ENCODE measurements at places on chromosomes 11 and 22. TPM values are rescaled to one million over a fixed set of nuclear protein-coding genes. Genes with fewer than 3 reads are reported as not detected.

- H3K4me1 ChIP-seq = no peaks in the 10 kb centered on the region
- no peak overlapping the region for H3K27ac ChIP-seq
- H3K36me3 ChIP-seq = no peaks in the 10 kb centered on the region
- peak overlapping the region; percentile 12 for H3K4me3 ChIP-seq
- DNase-seq = no peak
These were observed 8.5 kb downstream of the RAB30 start for GRCh38 chr11:83063073-83063754.

DNA sequence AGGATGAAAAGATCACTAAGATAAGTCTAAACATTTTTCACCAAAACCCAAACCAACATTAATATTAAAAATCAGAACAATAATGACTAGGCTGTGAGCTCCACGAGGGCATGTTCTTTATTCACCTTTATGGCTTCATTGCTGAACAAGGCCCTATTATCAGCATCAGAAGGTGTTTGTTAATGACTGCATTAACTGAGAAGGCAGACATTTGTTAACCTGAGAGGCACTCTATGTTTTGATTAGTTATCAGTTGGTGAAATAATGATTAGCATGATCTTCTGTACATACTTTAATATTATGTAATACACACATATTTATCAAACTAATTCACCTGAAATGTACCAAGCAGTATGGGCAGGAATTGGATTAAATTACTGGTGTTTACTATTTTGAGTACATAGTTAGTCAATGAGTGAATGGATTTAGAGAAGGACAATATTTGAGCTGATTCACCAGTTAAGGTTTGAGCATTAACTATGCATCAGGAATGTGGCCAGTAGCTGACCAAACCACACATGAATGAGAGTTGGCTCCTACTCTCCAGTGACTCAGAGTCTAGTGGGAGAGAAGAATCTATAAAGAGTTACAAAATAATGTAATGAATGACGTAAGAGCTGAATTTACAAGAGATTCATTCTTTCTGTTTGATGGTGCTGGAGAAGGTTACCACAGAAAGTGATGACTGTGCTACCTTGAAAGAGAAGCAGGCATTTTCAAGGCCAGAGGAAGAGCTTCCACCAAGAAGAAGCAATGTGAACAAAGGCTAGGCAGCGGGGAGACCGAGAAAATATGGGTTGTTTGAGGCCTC lies 6.7 kb downstream of the IL18 start:
- peak; percentile 51 for DNase-seq
- no peaks in the 10 kb centered on the region for H3K27me3 ChIP-seq
- H3K4me1 ChIP-seq = peaks cover 42% of the 10 kb centered on the region
- H3K4me3 ChIP-seq = peak overlapping the region; percentile 60
- H3K27ac ChIP-seq = peak overlapping the region; percentile 97

GRCh38 chr11:121692236-121692635 lies 239.5 kb upstream of the SORL1-AS1 start:
- H3K4me3 ChIP-seq = no peak overlapping the region
- no peaks in the 10 kb centered on the region for H3K27me3 ChIP-seq
- peaks cover 19% of the 10 kb centered on the region for H3K4me1 ChIP-seq
- no peaks in the 10 kb centered on the region for H3K36me3 ChIP-seq

GRCh38 chr11:37849706-37850105 lies 1251.7 kb upstream of the RAG2 start:
- H3K27me3 ChIP-seq = no peaks in the 10 kb centered on the region
- H3K4me3 ChIP-seq = no peak overlapping the region
- no peak overlapping the region for H3K27ac ChIP-seq
- H3K4me1 ChIP-seq = no peaks in the 10 kb centered on the region
- DNase-seq = no peak

DNA sequence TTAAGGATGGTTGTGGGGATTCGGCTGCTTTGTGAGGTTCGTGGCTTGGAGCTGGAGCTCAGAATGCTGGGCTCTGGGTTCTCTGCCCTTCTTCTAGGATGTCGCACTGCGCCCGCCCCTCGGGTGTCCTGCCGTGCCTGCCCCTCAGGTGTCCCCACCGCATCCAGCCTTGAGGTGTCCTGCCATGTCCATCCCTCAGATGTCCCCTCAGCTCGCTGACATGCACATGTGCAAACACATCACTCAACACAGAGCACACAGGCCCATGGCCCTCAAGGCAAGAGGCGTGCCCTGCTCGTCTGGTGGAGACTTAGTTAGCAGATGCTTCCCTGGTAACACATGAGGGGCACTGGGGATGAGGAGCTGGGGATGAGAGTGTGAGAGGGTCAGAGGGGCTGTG lies 359.3 kb downstream of the TBC1D22A start:
- H3K27me3 ChIP-seq = no peaks in the 10 kb centered on the region
- DNase-seq = no peak
- no peak overlapping the region for H3K4me3 ChIP-seq
- no peaks in the 10 kb centered on the region for H3K36me3 ChIP-seq
- H3K27ac ChIP-seq = no peak overlapping the region
- H3K4me1 ChIP-seq = peaks cover 7% of the 10 kb centered on the region

- no peak for DNase-seq
- peaks cover 19% of the 10 kb centered on the region for H3K36me3 ChIP-seq
- H3K4me3 ChIP-seq = no peak overlapping the region
- no peak overlapping the region for H3K27ac ChIP-seq
- H3K27me3 ChIP-seq = no peaks in the 10 kb centered on the region
These were observed 4.3 kb downstream of the KBTBD3 start for GRCh38 chr11:106072804-106073203.

DNA sequence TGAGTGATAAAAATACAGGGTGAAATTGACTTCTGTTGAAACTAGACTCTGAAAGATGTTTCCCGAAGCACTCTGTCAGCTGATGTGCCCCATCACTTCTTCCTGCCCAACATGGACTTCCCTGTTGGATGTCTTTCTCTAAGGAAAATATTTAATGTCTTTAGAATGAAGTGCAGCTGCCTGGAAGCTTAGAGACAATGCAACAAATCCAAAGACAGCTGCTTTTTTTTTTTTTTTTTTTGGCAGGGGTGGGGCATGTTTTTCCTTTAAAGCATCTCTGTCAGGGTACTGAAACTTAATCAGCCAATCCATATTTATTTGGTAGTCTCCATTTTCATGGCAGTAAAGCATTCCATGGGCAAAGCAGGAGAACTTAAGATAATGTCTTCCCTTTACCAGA lies 5.9 kb downstream of the JAM3 start:
- no peak for DNase-seq
- H3K27ac ChIP-seq = no peak overlapping the region
- peaks cover 58% of the 10 kb centered on the region for H3K27me3 ChIP-seq
- H3K4me3 ChIP-seq = no peak overlapping the region

DNA sequence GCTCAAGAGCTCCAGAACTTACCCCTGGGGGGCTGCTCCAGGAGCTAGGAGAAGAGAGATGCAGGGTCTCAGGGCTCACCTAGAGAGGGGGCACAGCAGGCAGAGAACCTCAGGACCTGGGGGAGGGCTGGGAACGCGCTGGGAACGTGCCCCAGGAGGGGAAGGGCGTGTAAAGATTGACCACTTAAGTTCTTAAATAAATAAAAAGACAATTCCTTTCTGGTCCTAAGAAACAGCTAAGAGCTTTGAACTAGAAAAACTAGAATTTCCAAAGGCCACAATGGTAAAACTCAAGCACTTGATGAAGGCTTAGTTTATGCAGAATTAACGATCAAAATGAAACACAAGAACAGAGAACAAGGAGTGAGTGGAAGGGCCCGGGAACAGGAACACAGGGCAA lies 89.1 kb downstream of the CELSR1 start:
- peaks cover 12% of the 10 kb centered on the region for H3K36me3 ChIP-seq
- DNase-seq = no peak
- no peak overlapping the region for H3K4me3 ChIP-seq
- peaks cover 13% of the 10 kb centered on the region for H3K27me3 ChIP-seq
- H3K27ac ChIP-seq = no peak overlapping the region

DNA sequence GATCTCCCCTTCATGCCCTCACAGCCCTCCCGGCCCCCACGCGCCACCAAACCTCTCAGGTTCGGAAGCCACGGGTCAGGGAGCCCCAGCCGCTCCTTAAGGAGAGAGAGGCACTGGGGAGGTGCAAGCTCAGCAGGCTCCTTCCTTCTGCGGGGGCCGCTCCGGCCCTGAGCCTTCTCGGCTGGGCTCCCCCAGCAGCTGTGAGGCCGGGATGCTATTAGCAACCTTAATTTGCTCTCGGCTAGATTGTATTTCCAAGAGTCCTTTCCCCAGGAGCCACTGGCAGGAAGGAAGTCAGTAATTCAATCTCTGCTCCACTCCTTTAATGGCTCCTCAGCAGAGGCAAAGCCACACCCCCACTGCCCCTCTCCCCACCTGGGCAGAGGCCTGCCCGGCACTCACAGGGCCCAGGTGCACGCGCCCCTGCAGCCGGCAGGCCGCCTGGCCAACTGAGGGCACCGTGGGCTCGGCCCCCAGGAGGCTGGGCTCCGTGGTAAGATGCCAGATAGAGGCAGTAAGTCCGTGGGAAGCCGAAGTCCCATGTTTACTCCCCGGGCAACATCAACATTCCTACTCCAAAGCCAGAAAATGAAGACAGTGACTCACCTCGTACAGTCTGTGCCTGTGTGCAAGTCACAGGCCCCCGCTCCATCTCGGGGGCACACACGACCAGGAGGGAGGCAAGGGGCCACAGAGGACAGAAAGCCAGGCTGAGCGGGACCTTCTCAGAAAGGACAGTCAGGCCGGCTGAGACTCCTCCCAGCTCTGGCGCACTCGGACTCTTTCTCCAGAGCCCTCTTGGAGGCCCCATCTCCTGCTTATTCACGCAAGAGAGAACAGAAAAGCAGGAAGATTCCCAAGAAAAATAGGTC lies 5.2 kb downstream of the IGSF9B start:
- peaks cover 29% of the 10 kb centered on the region for H3K27me3 ChIP-seq
- H3K4me3 ChIP-seq = no peak overlapping the region
- no peak for DNase-seq
- peaks cover 17% of the 10 kb centered on the region for H3K4me1 ChIP-seq
- H3K36me3 ChIP-seq = peaks cover 4% of the 10 kb centered on the region

- no peaks in the 10 kb centered on the region for H3K27me3 ChIP-seq
- no peak overlapping the region for H3K27ac ChIP-seq
These were observed 76.3 kb upstream of the ADSL start for GRCh38 chr22:40270031-40270430.

DNA sequence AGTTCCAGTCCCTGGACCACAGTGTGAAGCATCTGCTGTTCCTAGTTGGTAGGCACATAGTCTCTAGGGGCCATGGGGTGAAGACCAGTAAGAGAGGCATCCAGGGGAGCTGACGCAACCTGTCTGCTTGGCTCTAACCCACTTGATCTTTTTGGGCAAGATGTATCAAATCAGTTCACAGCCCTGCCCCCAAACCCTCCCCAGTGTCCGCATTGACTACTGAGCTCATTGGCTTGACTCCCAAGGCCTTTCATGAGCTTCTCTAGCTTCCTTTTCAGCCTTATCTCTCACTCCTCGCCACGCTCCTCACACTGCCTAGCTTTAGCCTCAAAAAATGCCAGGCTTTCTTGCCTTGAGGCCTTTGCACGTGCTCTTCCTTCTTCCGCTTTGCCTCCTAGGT lies 29.7 kb upstream of the ABCC8 start:
- no peaks in the 10 kb centered on the region for H3K36me3 ChIP-seq
- DNase-seq = no peak
- peaks cover 13% of the 10 kb centered on the region for H3K4me1 ChIP-seq
- H3K4me3 ChIP-seq = no peak overlapping the region
- no peaks in the 10 kb centered on the region for H3K27me3 ChIP-seq

DNA sequence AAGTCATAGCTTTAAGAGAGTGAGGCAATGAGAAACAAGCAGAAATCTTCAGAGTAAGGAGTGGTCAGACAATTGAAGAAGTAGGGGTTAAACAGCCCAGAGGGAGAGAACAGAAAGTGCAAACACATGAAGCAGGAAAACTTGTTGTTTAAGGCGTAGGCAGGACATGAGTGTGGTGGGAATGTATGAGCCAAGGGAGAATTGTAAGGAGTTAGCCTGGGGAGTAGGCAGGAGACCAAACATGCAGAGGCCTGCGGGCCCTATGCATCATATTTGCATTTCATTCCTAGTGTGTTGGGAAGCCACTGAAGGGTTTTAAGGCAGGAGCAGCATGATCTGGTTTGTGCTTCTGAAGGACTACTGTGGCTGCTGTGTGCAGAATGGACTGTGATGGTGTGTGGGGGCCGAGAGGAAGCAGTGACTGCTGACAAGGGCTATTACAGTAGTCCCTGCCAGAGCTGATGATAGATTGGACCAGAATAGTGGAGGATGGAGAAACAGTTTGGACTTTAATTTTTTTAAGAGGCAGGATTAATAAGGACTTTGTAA lies 179.9 kb upstream of the C11orf87 start:
- no peaks in the 10 kb centered on the region for H3K36me3 ChIP-seq
- H3K4me3 ChIP-seq = no peak overlapping the region
- DNase-seq = no peak
- no peaks in the 10 kb centered on the region for H3K4me1 ChIP-seq
- no peaks in the 10 kb centered on the region for H3K27me3 ChIP-seq

GRCh38 chr11:115501893-115502589 lies 2.2 kb downstream of the CADM1 start:
- no peak overlapping the region for H3K27ac ChIP-seq
- H3K4me1 ChIP-seq = no peaks in the 10 kb centered on the region
- no peak overlapping the region for H3K4me3 ChIP-seq
- H3K27me3 ChIP-seq = peaks cover 7% of the 10 kb centered on the region
- no peaks in the 10 kb centered on the region for H3K36me3 ChIP-seq
- no peak for DNase-seq

DNA sequence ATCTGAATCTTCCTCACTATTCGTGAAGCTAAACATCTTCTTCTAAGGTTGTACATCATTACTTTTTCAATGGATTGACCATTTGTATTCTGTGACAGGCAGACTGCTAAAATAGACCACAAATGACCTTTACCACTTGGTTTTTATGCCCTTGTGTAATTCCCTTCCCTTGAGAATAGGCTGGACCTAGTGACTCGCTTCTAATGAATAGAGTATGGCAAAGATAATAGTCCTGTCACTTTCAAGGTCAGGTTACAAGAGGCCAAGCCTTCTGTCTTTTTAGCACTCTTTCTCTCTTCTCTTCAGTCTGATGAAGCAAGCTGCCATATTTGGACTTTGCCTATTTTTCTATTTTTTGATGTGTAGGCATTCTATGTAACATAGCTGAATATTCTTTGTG lies 492.9 kb downstream of the SOX6 start:
- H3K27me3 ChIP-seq = no peaks in the 10 kb centered on the region
- no peaks in the 10 kb centered on the region for H3K4me1 ChIP-seq
- no peak overlapping the region for H3K4me3 ChIP-seq
- DNase-seq = no peak
- H3K27ac ChIP-seq = no peak overlapping the region

- H3K27ac ChIP-seq = no peak overlapping the region
- H3K36me3 ChIP-seq = no peaks in the 10 kb centered on the region
- peak overlapping the region; percentile 40 for H3K4me3 ChIP-seq
- no peaks in the 10 kb centered on the region for H3K4me1 ChIP-seq
- DNase-seq = peak; percentile 52
- peaks cover 44% of the 10 kb centered on the region for H3K27me3 ChIP-seq
These were observed 97.2 kb downstream of the JRKL start for GRCh38 chr11:96486890-96487611.

GRCh38 chr11:117618982-117619355 lies 178.0 kb downstream of the DSCAML1 start:
- H3K4me1 ChIP-seq = no peaks in the 10 kb centered on the region
- no peak overlapping the region for H3K4me3 ChIP-seq
- no peak for DNase-seq
- no peaks in the 10 kb centered on the region for H3K36me3 ChIP-seq

GRCh38 chr11:76459299-76459698 lies 14.5 kb downstream of the EMSY start:
- no peak overlapping the region for H3K27ac ChIP-seq
- DNase-seq = no peak
- no peak overlapping the region for H3K4me3 ChIP-seq

Gene APOBEC3A
- not detected for total RNA-seq

Gene CALCA
- not detected for total RNA-seq

Gene ACTN3
- total RNA-seq = not detected

Gene PRRG4
- 22.9 TPM for total RNA-seq

Gene TEF
- total RNA-seq = 6.3 TPM

Gene UPK3A
- total RNA-seq = not detected

Gene NLRP6
- not detected for total RNA-seq

Gene SIK2
- 13.9 TPM for total RNA-seq

Gene KIRREL3
- total RNA-seq = 0.15 TPM
